Mammary microvascular endothelial cell (primary cell): ENCODE measurements at places on chromosomes 4 and X. TPM values are rescaled to one million over a fixed set of nuclear protein-coding genes. Genes with fewer than 3 reads are reported as not detected.

Gene TMSB15B
- 6.9 and 13.6 TPM in 2 replicates for total RNA-seq

Gene CEP135
- 5.1 and 6.1 TPM in 2 replicates for total RNA-seq

Gene CD99L2
- 32.3 and 37.5 TPM in 2 replicates for total RNA-seq

Gene MGAT4D
- not detected in 2 replicates for total RNA-seq

Gene FAM53A
- total RNA-seq = 0.39 and 0.60 TPM in 2 replicates

Gene SLC26A1
- 0.33 TPM in 1 of 2 replicates, not detected in the other for total RNA-seq

Gene EXOC1L
- total RNA-seq = not detected in 2 replicates

Gene MAGEA4
- not detected in 2 replicates for total RNA-seq

Gene NCAPG
- 45.1 and 47.1 TPM in 2 replicates for total RNA-seq

Gene GAGE2A
- total RNA-seq = not detected in 2 replicates

Gene CCDC158
- not detected in 2 replicates for total RNA-seq
